ENCODE measurements at places on chromosomes 2 and 18.

DNA sequence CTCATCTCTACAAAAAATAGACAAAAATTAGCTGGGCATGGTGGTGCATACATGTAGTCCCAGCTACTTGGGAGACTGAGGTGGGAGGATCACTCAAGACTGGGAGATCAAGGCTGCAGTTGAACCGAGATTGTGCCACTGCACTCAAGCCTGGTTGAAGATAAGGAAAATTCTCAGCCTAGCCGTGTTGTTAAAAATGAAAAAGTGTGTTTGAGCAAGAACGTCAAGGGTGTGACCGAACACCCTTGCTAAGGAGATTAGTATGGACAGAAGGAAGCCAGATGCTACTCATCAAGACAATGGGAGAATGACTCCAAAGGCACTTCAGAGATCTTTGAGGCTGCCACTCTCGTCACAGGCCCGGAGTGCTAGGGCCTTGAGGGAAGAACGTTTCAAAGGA is 70.0 kb upstream of the NDUFV2 start:
- DNase-seq, result no peak

DNA sequence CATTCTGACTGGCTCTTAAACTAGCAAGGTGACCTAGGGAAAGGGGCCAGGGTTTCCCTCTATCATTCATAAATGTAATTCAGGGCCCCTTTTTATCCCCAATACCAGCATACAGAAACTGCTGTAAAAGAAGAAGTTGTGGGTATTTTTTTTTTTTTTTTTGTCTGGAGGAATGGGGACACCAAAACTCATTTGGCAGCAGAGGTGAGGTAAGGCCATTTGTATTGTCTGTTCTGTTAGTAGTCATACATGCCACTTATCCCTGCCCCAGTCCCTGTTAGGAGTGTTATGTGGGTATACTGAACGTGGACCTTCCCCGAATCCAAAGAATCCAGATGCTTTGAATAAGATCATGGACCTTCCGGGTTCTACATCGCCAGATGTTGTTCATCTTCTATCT is 1.7 kb downstream of the SEPTIN2 start:
- DNase-seq, result peak; percentile 59

DNA sequence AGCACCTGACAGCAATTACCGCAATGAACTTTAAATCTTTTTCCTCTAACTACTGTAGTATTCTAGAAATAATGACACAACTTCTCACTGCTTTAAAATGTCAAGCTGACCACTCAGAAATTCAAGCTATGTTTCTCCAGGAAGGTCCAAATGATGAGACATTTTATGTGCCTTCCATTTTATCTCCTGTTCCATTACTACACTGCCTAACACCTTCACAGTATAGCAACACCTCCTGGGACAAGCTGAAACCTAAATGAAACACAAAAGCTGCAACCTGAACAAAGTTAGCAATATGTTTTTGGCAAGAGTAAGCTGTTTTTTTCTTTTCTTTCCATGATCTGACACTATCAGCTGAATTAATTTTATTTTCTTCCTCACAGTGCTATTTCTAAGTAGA is 81.9 kb downstream of the IKZF2 start:
- DNase-seq, result no peak

- no peak for DNase-seq
Measured at GRCh38 chr2:46669996-46670793, 190.8 kb downstream of the TMEM247 start.

GRCh38 chr18:37694516-37694915 is 128.9 kb upstream of the CELF4 start:
- peak; percentile 23 for DNase-seq

DNA sequence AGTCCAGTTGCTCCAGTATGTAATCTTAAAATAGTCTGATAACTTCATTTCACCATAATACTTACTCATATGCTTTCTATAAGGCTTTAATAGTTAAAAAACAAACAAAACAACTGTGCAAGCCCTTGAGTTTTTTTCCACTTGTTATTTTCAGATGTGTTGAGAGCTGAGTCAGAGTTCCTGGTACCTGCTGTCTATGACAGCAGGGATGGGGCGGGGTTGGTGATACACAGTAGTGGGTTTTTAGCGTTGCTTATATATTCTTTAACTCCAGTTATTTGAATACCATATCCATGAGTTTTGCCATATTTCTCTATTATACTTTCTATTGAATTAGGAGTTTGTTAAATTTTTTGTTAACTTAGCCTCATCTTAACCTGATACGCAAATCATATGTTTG is 5.0 kb downstream of the NAPG start:
- no peak for DNase-seq

DNA sequence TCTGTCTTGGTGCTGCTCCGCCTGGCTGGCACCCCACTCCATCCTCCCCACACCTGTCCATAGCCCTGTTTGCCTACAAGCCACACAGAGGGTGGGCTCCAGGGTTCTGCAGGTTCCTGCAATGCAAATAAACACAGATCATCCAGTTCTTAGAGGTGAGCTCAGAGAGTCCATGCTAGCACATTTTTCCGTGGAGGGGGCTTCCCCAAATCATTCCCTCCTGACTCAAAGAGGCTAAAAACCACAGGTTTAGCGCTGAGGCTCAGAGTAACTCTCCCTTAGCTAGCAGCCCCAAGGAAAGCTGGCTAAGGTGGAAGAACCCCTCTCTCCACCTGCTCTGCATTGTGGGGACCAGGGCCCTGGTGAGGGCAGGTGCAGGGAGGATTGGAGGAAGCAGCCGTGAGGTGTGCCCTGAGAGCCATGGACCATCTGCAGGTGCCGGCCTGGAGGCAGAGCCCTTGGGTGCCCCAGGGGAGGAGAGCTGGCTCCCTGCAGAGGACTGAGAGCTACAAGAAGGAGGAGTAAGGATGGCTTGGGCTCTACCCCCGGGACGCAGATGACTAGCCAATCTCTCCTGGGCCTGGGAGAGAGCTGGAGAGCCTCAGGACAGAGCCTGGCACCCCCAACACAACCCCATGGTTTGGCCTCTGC is 23.8 kb upstream of the TEX44 start:
- DNase-seq, result peak; percentile 33

DNA sequence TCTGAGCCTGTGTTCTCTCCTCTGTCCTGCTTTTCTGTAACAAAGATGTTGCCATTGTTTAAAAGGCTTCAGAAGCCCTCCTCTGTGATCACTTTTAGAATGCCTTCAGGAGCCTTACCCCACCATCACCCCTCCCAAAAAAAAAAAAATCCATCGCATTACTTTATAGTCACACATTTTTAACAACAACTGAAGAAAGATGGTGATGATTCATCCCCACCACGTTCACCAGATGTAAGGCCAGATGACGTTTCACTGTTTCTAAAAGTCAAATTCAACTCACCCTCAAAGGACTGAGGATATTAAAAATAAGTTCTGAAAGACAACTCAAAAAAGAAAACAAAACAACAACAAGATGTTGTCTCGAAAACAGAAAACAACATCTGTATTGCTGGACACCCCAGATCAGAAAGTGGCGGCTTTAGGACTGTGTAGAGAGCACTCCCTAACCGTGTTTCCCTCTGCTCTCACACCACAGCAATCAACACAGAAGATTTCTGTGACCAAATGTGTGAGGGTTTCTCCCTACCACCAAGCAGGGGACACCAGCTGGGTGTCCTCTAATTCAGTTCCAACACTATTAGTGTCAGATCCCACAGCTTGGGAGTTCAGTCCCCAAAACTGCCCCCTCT is 61.9 kb upstream of the CREB1 start:
- peak; percentile 69 for DNase-seq

DNA sequence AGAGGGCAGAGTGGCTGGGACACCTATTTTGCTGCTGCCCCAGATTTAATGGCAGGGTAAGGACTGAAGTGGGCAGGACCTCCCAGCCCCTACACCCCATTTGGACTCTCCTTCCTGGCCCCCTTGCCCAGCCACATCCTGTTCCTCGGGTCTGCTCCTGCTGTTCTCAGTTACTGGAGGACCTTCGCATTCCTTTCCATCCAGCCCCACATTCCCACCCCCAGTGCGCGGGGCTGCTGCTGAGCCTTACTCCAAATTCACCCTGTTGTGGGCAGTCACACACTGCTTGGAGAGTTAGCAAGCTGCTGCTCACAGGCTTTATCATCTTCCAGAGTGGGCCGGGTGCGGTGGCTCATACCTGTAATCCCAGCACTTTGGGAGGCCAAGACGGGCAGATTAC is 75.2 kb upstream of the SLC14A2 start:
- no peak for DNase-seq

DNA sequence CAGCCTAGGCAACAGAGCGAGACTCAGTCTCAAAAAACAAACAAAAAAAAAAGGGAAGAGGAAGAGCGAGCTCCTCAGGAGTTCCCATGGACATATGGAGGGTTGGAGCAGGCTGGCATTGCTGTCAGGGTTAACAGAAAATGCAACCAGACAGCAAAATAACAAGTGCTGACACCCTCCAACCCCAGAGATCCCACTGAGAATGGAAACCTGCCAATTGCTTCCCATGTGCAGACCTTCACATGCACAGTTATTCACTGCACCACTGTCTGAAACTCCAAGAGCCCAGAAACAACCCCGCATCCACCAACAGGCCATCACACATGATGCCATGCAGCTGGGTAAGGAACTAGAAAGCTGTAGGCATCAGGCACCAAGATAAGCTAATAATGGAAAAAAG is 43.5 kb downstream of the TFCP2L1 start:
- no peak for DNase-seq

DNA sequence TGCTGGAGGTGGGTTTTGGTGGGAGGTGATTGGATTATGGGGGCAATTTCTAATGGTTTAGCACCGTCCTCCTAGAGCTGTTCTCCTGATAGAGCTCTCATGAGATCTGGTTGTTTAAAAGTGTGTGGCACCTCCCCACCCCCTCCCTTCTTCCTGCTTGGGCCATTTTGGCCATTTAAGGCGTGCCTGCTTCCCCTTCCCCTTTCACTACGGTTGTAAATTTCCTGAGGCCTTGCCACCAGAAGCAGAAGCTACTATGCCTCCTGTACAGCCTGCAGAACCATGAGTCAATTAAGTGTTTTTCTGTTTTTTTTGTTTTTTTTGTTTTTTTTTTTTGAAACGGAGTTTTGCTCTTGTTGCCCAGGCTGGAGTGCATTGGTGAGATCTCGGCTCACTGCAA is 335.7 kb upstream of the HS6ST1 start:
- DNase-seq, result peak; percentile 87

- DNase-seq, result no peak
Measured at GRCh38 chr2:128451084-128452023, 132.7 kb upstream of the HS6ST1 start.

DNA sequence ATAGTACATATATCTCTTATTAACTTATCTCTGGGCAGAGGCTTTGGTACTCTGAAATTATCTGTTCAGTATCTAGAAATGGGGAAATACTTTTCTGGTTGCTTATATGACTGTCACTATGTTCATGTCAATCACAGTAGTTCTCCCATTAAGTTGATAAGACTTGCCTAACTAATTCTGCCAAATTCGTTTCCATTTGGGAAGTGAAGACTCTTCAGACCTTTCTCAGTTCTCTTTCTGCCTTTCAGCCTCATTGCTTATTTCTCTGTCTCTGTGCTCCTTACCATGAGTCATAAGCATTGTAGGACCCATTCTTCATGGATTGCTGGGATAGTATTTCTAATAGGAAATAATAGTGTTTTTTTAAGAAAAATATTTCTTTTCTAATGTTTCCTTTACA is 113.5 kb downstream of the PHLPP1 start:
- peak; percentile 31 for DNase-seq

- no peak for DNase-seq
Measured at GRCh38 chr18:30527226-30527625, 515.3 kb downstream of the DSC3 start.

GRCh38 chr2:181130686-181131085 is 150.3 kb downstream of the UBE2E3 start:
- DNase-seq, result no peak
